ENCODE measurements at places on chromosomes 11 and 22.

- DNase-seq = no peak
Observed at GRCh38 chr11:19460718-19461405, 220.1 kb upstream of the E2F8 start.

DNA sequence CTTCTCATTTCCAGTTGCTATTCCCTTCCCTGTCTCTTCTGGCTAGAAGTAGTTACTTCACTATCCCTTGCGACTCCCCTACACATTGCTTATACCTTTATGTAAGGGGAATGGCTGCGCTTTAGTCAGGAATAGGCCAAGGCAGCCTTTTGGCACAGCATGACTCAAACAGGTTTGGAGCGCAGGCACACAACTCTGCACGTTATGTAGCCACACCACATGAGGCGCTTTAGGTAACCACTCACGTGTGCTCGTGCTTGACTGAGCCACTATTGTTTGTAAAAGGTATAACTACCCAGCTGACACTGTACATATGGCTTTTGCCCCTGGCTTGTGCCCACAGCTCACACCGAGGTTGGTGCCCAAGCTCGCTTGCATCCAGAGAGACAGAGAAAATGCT lies 46.7 kb upstream of the LIPT2 start:
- no peak for DNase-seq

GRCh38 chr11:26719998-26720397 lies 1.9 kb downstream of the SLC5A12 start:
- no peak for DNase-seq

- no peak for DNase-seq
Observed at GRCh38 chr11:47499161-47499560, 50.2 kb upstream of the RAPSN start.

- DNase-seq = peak; percentile 53
Observed at GRCh38 chr11:69642913-69643632, 2.1 kb downstream of the CCND1 start.

Data from activated CD8-positive, alpha-beta memory T cell treated with anti-CD3 and anti-CD28 coated beads for 48 hours (primary cell).